Left cardiac atrium (tissue), 4 donors: ENCODE measurements at places on chromosomes 2 and 18.

DNA sequence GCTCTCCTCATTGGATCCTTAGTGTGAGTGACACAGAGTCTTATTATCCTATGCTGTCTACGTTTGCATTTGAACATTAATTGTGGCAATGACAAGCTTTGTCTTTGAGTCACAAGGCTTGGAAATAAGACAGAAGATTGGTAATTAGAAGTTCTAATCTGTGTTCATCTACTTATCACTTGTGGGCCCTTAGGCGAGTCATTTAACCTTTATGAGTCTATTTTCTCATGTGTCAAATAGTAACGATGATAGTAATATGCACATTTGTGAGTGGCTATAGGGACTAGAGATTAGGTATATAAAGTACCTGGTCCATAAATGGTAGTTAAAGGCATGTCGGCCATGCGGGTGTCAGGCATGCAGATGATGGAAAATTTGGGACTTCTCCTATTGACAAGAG lies 105.6 kb upstream of the NABP1 start:
- DNase-seq = no peak

DNA sequence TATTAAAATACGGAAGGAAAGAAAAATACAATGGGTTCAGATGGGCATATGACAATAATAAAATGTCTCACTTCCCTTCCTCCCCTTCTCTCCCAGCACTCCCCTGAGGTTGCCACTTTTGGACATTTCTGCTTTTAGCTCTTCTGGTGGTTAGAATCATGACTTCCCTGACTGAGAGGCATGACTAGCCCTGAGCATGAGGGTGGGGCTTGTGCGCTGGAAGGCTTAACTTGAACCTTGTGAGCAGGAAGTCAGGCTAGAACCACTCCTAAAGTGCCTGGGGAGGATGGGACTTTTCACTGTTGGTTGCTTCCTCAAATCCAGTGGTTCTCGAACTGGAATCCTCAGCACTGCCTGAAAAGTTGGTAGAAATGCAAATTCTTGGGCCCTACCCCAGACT lies 19.7 kb upstream of the ARHGAP25 start:
- peak; percentile 53 for DNase-seq

GRCh38 chr2:63050334-63051041 lies at the start of gene OTX1:
Gene OTX1 (plus strand): TSS chr2:63050830. CDS start chr2:63052991, 2,161 bp downstream.
- no peak for DNase-seq

DNA sequence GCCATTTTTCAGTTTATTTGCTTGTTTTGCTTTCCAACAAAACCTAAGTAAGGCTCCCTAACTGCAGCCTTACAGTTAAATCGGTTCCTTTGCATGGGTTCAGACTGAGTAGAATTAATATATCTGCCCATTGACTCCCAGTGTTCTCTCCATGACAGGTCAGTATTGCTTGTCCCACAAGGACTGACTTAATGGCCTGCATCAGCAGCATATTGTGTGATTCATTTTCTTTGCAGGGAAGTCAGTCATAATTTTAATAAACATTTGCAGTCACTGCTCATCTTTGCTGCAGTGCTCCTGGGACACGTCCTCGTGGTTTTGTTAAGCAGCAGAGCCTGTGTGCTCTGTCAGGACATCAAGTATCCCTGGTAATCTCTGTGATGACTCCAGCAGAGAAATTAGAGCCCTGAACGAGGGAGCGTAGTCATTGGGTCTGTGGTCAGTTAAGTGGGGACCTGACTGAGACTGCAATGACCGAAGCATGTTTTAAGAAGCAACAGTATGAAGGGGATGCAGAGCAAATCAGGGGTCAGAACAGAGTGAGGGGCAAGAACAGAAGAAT lies 93.3 kb downstream of the CDH20 start:
- DNase-seq = no peak
